ENCODE measurements at places on chromosomes 6 and 20.
A peak's percentile ranks its signal among the peaks of the same experiment; 100 is the strongest.

GRCh38 chr6:98514073-98514720 is 320.2 kb upstream of the POU3F2 start:
- no peak overlapping the region for H3K27ac ChIP-seq
- H3K4me3 ChIP-seq, result no peak overlapping the region
- H3K27me3 ChIP-seq, result no peaks in the 10 kb centered on the region

GRCh38 chr6:83741089-83741488 is 32.2 kb upstream of the SNAP91 start:
- no peak overlapping the region for H3K27ac ChIP-seq
- no peaks in the 10 kb centered on the region for H3K36me3 ChIP-seq
- no peak for DNase-seq
- H3K4me3 ChIP-seq, result no peak overlapping the region

DNA sequence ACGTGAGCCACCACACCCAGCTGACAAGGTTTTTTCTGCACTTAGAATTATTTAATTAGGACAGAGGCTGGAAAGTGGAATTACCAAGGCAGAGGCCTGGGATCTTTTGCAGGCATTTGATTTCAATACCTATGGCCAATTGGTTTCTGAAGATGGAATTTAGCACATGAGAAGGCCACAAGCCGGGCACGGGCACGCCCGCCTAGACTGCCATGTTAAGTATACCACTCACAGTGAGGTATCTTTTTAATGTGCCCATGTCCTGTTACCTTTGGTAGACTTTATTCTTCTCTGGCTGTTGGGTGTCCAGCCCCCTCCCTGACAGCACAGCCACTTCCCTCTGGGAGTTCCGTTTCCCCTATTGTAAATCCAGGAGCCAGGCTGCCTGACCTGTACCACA is 18.0 kb upstream of the TAF8 start:
- peaks cover 66% of the 10 kb centered on the region for H3K4me1 ChIP-seq
- peaks cover 25% of the 10 kb centered on the region for H3K36me3 ChIP-seq
- peak overlapping the region; percentile 37 for H3K4me3 ChIP-seq
- H3K27me3 ChIP-seq, result no peaks in the 10 kb centered on the region
- peak overlapping the region; percentile 82 for H3K27ac ChIP-seq

DNA sequence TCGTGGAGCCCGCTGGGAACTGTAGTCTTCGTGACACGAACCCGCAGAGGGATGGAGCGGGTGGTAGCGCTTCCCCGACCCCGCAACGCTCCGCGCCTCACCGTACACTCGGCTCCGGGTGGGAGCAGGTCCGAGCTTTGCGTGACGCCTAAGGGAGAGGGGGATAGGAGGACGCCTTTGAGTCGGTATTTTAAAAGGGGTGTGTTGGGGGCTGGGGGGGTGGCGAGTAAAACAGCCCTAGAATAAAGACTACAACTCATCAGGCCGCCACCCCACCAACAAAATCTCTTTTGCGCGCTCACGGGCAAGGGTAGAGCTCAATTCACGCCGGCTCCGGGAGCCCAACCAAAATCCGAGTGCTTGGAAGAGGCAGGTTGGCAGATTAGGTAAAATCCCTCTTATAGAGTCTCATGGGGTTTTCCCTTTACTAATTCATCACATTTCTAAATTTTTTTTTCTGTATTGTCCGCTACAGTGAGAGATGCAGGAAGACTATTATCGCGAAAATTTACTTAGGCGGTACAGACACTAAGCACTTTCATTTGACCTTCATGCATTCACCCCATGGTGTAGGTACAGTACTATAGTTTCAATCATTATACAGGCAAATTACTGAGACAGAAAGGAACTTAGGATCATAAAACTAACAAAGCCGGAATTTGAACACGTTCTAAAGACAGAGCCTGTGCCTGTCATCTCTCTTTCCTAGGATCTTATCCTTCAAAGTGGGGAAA is 706 bp upstream of the SNX14 start:
- peak overlapping the region; percentile 93 for H3K27ac ChIP-seq
- H3K4me3 ChIP-seq, result peak overlapping the region; percentile 94
- H3K27me3 ChIP-seq, result no peaks in the 10 kb centered on the region

GRCh38 chr20:64217539-64218221 is 37.9 kb upstream of the PCMTD2 start:
- DNase-seq, result no peak
- H3K27me3 ChIP-seq, result peaks cover 5% of the 10 kb centered on the region
- no peaks in the 10 kb centered on the region for H3K36me3 ChIP-seq
- H3K27ac ChIP-seq, result no peak overlapping the region
- H3K4me3 ChIP-seq, result no peak overlapping the region

GRCh38 chr6:34207695-34208443 is 28.8 kb upstream of the HMGA1 start:
- no peaks in the 10 kb centered on the region for H3K36me3 ChIP-seq
- no peak overlapping the region for H3K4me3 ChIP-seq
- H3K4me1 ChIP-seq, result peaks cover 20% of the 10 kb centered on the region
- peak overlapping the region; percentile 63 for H3K27ac ChIP-seq
- H3K27me3 ChIP-seq, result no peaks in the 10 kb centered on the region

DNA sequence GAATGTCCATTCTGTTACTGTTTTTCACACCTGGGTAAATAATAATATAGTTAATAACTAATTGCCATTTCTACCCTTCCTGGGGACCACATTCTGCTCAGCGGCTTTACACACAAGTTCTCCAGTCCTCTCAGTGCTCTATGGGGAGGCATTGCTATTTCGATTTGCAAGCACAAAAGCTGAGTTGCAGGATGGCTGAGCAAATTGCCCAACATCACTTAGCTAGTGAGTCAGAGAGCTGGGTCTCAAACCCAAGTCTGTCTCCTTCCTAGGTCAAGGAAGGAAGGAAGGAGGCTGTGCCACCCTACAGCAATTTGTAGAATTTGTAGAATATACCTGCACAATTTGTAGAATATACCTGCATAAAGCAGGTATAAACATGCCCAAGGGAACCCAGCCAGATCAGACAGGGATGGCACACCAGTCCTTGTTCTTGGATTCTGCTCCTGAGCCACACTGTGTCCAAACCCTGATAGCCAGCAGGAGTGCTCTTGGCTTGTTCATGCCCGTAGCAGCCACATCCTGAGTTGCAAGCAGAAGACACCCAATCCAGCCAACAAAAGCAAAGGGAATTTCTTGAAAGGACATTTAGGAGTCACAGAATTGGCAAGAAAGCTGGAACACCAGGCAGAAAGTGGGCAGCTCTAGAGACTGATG is 56.9 kb downstream of the LY86 start:
- H3K27me3 ChIP-seq, result no peaks in the 10 kb centered on the region
- H3K27ac ChIP-seq, result no peak overlapping the region
- H3K4me3 ChIP-seq, result no peak overlapping the region
- H3K4me1 ChIP-seq, result peaks cover 21% of the 10 kb centered on the region

DNA sequence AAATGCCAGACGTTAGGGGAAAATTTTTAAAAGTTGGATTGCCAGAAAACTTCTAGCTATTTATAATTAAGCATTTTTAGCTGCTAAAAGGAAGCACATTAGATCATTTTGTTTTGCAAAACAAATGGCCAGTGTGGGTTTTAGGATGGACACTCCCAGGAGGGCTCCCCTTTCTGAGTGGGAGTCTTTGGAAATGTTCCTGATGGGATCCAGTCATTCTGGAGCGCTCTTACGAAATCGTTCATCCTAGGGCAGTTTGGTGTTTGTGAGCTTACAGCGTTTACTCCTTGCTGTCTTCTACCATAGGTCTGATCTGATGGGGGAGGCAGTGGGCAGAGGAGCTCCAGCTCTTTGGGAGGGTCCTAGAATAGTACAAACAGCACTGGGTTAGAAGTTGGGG is 14.7 kb downstream of the GNAS start:
- H3K27ac ChIP-seq, result no peak overlapping the region
- H3K27me3 ChIP-seq, result peaks cover 42% of the 10 kb centered on the region
- H3K4me1 ChIP-seq, result peaks cover 4% of the 10 kb centered on the region
- no peak for DNase-seq
- H3K4me3 ChIP-seq, result no peak overlapping the region

- DNase-seq, result no peak
- H3K36me3 ChIP-seq, result no peaks in the 10 kb centered on the region
- H3K4me3 ChIP-seq, result no peak overlapping the region
- peaks cover 4% of the 10 kb centered on the region for H3K27me3 ChIP-seq
- H3K27ac ChIP-seq, result no peak overlapping the region
Measured at GRCh38 chr20:17834804-17835203, 133.8 kb downstream of the SNX5 start.

GRCh38 chr20:12965212-12965869 is 43.4 kb upstream of the SPTLC3 start:
- H3K27ac ChIP-seq, result no peak overlapping the region
- no peaks in the 10 kb centered on the region for H3K27me3 ChIP-seq
- H3K4me3 ChIP-seq, result no peak overlapping the region
- H3K4me1 ChIP-seq, result no peaks in the 10 kb centered on the region
- no peaks in the 10 kb centered on the region for H3K36me3 ChIP-seq

- no peak for DNase-seq
- H3K4me3 ChIP-seq, result no peak overlapping the region
- H3K4me1 ChIP-seq, result peaks cover 15% of the 10 kb centered on the region
- H3K27me3 ChIP-seq, result peaks cover 6% of the 10 kb centered on the region
- H3K36me3 ChIP-seq, result no peaks in the 10 kb centered on the region
- no peak overlapping the region for H3K27ac ChIP-seq
Measured at GRCh38 chr6:14313248-14313647, 195.7 kb downstream of the CD83 start.

DNA sequence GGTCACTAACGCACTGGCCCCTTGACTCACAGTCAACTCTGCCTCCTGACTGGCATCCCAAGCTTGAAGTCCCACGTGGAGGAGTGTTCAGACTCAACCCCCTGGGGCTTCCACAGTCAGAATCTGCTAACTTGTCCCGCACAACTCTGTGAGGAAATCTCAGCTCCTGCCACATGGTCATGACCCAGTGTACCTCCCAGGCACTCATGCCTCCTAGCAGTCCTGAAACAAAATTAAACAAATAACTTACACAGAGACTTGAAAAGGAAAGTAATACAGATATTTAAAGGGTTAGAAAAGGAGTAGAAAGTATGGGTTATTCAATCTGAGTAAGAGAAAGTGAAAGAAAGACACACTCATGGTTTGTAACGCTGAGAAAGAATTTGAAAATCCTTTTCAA is 134.9 kb downstream of the GMDS start:
- H3K4me3 ChIP-seq, result peak overlapping the region; percentile 73
- peaks cover 50% of the 10 kb centered on the region for H3K4me1 ChIP-seq
- peaks cover 23% of the 10 kb centered on the region for H3K36me3 ChIP-seq
- H3K27me3 ChIP-seq, result peaks cover 2% of the 10 kb centered on the region
- H3K27ac ChIP-seq, result peak overlapping the region; percentile 90

DNA sequence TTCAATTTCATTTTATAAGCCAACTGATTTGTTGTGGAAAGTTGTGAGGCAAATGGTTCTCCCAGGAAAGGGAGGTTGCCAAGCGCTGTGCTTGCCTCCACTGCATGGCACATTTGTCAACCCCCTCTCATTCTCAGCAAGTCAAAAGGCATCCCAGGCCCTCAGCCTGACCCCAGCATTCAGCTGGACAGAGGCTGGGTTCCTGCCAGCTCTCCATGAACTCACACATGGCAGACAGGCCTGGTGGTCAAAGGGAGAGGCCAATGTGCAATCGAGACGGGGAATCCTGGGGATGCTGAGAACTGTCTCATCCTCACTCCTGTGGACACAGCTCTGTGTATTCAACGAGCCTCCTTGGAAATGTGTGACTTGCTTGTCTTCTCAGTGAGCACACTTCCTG is 106.0 kb upstream of the CDH4 start:
- no peak overlapping the region for H3K4me3 ChIP-seq
- no peak overlapping the region for H3K27ac ChIP-seq
- no peaks in the 10 kb centered on the region for H3K4me1 ChIP-seq
- H3K27me3 ChIP-seq, result no peaks in the 10 kb centered on the region
- no peak for DNase-seq

DNA sequence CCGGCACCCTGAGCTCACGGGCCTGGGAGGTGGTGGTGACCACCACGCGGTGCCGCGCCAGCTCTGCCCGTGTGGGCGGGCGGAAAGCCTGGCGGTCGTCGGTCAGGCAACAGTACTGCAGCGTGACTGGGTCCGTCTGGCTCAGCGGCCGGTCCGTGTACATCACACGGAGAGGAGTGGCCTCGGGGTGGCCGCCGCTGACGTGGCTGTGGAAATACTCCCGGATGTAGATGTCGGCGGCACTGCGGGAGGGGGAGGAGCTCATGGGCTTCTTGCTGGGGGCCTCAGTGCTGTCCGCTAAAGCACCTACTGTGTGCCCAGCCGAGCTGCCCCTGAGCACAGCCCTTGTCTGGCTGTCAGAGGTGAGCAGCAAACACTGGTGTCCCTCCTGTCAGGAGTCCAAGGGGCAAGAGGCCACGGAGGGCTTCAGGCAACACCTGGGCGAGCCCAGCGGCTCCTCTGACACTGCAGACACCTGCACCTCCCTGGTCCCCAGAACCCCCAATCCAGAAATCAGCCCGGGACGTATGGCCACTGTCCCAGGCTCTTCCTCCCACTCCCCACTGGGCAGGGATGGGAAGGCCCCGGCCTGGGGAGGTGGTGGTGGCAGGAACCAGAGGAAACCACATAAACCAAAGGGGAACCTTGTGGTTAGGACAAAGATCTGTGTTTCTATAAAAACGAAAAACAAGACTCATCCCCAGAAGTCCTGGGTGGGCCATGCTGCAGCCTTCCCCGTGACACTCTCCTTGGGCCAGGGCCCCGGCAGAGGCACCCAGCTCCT is 6.5 kb downstream of the HELZ2 start:
- H3K27ac ChIP-seq, result peak overlapping the region; percentile 70
- peaks cover 8% of the 10 kb centered on the region for H3K4me1 ChIP-seq
- DNase-seq, result peak; percentile 59
- H3K36me3 ChIP-seq, result peaks cover 12% of the 10 kb centered on the region
- no peaks in the 10 kb centered on the region for H3K27me3 ChIP-seq

GRCh38 chr6:100217225-100218012 is 223.4 kb upstream of the MCHR2 start:
- no peak for DNase-seq
- no peak overlapping the region for H3K4me3 ChIP-seq
- H3K4me1 ChIP-seq, result no peaks in the 10 kb centered on the region
- no peaks in the 10 kb centered on the region for H3K36me3 ChIP-seq
- peaks cover 9% of the 10 kb centered on the region for H3K27me3 ChIP-seq

DNA sequence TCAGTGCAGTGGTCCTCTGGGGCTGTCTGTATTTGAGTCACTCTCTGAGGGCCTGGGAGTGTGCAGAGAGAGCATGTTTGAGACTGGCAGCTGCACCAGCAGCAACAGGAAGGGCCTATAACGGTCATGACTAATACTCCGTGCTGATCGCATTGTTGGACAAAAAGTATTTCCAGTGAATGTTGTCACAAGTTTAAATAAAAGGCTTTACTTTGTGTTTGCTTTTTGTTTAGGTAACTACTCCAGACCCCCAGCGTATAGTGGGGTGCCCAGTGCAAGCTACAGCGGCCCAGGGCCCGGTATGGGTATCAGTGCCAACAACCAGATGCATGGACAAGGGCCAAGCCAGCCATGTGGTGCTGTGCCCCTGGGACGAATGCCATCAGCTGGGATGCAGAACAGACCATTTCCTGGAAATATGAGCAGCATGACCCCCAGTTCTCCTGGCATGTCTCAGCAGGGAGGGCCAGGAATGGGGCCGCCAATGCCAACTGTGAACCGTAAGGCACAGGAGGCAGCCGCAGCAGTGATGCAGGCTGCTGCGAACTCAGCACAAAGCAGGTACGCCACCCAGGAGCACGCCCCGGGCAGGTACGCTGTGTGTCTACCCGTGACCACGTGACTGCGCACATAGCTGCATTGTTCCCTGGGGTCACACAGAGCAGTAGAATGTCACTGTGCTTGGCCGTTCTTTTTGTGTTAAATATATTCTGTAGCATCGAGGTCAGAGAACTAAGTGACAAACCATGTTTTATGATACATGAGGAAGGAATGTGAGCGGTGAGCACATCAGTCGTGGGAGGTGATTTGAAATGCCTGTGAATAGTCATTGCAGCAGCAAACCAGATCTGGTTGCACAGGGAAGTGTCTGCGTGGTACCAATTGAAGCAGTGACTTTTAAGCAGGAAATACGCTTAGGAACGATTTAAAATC is 174.7 kb downstream of the TMEM242 start:
- H3K27ac ChIP-seq, result peak overlapping the region; percentile 52
- H3K36me3 ChIP-seq, result peaks cover 23% of the 10 kb centered on the region
- peaks cover 32% of the 10 kb centered on the region for H3K4me1 ChIP-seq
- DNase-seq, result no peak
- no peaks in the 10 kb centered on the region for H3K27me3 ChIP-seq
